MV-4-11 (cell line): ENCODE measurements at places on chromosomes 3 and 15.
A peak's percentile ranks its signal among the peaks of the same experiment; 100 is the strongest.

DNA sequence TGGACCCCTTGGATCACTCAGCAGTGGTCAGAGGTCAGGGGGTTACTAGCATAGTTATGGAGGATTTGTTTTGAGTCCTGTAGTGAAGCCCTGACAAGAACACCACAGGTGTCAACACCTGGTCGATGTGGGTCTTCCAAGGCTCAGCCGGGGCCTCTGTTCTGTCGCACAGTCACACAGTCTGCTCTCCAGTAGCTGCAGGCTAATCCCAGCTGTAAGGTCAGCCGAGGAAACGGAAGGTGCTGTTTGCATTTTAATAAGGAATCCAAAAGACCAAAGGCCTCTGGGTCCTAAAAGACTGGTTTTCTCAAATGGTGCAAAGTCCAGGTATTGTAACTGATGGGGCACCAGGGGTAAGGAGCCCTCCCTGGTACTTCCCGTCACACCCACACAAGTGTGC, 71.7 kb downstream of the RPLP1 start:
- no peak for DNase-seq

DNA sequence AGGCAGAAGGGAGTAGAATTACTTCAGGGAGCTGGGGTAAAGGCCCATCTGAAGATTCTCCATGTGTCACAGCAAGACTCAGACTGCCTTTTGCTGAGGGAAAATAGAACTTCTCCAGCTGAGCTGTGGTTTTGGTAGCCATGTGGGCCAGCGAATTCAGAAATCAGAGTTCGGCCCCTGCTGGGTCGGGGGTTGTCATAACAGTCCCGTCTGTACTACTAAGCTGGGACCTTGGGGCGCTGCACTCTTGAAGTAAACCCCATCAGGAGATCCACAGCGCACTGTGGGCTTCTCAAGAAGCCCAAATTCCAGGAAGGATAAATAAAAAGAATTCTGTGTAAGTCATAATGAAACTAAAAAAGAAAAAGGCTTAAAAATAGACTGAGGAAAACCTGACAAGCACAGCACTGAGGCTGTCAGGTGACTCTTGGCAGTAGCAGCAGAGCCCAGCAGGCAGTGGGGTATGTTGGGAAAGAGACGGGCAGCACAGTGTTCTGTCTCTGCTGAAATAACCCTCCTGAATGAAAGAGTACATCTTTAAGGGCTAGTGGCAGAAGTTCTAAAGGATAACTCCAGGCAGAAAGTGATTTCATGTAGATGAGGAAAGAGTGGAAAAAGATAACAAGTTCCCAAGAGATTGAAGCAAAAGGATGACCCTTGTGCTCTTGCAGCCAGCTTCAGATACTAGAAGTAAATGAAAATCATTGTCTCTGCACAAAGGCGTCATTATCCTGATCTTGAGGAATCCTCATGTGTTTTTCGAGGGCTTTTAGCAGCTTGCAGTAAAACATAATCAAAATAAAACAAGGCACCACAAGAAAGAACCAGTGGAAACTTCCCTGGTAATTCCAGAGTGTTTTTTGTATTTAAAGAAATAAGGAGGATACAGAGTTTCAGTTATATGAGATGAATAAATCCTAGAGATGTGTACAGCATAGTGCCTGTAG, 74.5 kb downstream of the RAB7A start:
- peak; percentile 33 for DNase-seq

DNA sequence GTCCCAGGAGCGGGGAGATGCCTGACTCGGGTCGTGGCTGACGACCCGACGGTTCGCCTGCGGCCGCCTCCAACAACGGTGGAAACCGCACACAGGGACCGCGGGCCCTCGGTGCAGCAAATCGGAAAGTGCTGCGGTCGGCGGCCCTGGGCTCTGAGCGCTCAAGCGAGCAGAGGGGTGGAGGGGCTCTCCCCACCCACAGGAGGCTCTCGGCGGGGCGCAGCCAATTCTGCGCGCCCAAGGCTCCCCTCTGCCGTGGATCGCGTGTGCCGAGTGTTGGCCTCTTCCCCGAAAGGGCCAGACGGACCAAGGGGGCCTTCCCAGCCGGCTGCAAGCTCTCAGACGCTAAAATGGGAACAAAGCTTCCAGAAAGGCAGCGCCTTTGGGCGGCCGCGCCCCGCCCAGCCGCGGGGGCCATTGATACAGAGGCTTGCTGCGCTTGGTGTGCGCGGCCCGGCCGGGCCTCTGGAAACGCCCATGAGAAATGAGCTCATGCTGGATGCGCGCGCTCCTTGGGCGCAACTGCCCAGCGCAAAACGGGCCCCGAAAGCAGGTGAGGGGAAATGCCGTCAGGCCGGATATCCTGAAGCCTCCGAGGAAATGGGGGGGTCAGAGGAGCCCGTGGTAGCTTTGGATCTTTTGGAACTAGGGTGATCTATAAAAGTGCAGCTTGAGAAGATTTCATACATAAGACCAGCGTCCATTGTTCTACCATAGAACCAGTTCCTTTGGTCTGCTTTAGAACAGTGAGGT, 1.2 kb upstream of the GSK3B start:
- peak; percentile 83 for DNase-seq

DNA sequence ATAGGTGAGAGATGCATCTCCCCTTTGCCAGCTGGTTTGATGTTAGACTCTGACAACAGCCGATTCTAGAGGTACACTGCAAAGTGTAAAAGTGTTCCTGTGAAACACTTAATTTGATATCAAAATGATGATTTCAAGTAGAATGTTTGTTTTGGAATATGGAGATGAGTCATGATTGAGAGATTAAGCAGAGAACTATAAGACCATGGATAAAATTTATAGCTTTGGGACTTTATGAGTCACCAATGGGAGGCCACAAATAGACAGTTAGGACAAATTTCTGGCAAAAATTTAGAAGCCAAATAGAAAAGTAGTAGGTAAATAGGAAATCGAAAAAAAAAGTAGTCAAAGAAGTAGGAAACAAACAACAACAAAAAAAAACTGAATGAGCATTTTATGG, 672.5 kb downstream of the NSUN3 start:
- no peak for DNase-seq

GRCh38 chr3:112086076-112086854, at the start of gene C3orf52:
TSS of gene C3orf52 (plus strand) at chr3:112086389. CDS start at chr3:112086408, 19 bp downstream.
- DNase-seq: peak; percentile 19

GRCh38 chr3:184620475-184621119, 59.0 kb downstream of the EPHB3 start:
- DNase-seq: peak; percentile 33

DNA sequence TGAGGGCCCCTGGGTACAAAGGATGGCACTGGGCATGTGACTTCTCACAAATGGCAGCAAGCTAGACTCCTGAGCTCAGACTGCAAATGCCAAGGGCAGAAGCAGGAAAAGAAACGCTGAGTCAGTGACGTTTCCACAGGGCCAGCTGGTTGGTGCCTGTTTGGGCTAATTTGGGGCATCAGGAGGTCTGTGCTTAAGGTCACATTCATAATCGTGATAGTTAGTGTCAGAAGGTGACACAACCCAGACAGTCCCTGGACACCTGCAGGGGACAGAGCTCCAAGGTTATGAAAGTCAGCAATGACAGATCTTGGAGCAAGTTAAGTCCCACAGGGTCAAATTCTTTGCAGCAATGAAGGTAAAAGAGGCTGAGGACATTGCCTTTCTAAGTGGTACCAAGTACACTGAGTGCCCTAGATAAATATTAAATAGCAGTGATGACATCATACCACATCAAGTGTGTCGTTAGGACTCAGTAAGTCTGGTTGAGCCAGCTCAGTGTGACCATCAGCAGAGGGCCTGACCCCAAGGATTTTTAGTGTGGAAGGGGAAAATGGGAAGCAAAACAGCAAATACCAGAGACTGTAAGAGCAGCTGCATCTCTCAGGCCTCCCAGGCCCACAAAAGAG, 556.9 kb upstream of the CFAP20DC start:
- DNase-seq: no peak

- DNase-seq: no peak
These were observed 28.7 kb upstream of the TMEM45A start for GRCh38 chr3:100463646-100464155.

DNA sequence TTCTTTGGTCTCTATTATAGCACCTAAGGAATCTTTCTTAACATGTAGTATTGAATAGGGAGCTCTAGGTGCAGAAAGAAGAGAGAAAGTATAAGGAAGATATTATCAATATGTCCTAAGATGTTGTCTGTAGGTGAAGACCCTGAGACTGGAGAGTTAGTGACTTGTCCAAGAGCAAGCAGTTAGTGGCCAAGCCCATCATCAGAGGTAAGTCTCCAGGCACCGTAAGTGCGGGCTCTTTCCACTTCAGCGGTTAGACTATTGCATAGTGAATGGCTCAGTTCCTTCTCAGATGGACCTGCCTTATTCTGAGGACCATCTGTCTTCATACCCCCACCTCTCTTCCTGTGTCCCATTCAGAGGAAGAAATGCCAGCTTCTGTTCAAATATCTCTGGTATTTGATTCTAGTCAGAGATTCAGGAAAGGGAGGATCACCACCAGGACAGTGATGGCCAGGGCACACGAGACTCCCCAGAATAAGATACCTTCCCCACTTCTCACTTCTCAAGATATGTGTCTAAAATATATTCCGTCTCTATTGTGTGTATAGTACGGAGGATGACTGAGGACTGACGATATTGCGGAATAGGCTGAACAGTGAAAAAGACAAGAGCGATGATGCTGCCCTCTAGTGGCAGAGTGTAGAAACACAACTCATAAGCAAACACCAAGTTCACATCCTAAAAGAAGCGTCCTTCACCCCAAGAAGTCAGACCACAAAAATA, 19.1 kb upstream of the ADGRG7 start:
- DNase-seq: peak; percentile 59

GRCh38 chr3:40580494-40581091, 55.8 kb downstream of the ZNF621 start:
- DNase-seq: peak; percentile 46

GRCh38 chr15:80183886-80184285, 31.1 kb downstream of the FAH start:
- DNase-seq: no peak

DNA sequence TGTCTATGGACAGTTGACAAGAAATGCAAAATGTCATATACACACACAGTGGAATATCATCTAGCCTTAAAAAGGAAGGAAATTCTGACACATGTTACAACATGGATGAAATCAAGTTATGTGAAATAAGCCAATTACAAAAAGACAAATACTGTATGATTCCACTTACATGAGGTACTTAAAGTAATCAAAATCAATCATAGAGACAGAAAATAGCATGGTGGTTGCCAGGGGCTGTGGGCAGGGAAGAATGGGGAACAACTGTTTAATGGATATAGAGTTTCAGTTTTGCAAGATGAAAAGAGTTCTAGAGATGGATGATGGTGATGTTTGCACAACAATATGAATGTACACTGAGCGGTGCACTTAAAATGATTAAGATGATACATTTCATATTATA, 613.8 kb upstream of the ZNF385D start:
- DNase-seq: peak; percentile 90

- DNase-seq: no peak
These were observed 99.6 kb downstream of the BOC start for GRCh38 chr3:113310960-113311359.

GRCh38 chr15:41950127-41950483, 22.3 kb downstream of the EHD4 start:
- DNase-seq: no peak

GRCh38 chr3:150146991-150147761, 176.5 kb upstream of the PFN2 start:
- peak; percentile 94 for DNase-seq

DNA sequence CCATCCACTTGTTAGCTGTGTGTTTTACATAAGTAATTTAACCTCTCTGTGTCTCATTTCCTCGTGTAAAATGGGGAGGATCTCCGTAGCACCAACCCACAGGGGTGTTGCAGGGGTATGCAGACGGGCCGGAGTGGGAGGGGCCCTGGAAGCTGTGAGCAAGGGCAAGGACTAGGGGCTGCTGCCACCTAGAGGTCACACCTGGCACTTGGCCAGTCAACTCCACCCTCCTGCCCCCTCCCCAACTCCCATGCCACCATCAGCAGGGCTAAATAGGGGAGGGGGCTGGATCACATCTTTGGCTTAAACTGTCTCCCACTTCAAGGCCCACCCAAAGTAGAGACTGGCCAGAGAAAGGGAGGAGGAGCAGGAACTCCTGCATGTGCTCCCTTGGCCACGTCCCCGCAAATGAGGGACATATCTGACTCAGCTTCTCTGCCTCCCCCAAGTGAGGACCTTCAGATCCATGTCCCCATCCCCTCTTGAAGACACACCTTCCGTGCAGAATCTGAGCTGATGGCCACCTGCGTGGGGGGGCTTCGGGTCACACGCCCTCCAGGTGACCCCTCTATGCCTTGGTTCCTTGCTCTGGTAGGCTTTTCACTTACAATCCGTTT, 2.6 kb downstream of the CCDC9B start:
- DNase-seq: peak; percentile 84

DNA sequence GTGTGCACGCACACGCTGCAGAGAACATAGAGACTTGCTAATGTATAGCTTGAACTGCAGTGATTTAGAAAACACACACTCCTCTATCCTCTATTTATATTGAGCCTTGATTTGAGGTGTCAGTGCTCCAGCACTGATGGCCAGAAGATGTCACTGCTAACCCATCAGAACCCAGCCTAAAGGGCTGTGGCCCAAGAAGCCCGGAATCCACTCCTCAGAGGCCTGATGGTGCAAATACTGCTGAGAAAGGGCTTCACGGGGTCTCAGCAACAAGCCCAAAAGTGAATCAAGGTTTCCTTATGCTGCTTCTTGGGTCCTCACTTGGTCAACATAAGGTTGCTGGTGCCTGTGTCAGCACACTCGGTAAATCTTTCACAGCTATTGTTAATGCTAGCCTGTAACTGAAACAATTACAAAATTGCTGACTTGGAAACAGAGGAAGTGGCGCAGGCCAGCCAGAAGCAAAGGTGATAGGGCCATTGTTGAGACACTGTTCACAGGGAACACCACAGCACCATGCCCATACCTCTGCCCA, 60.3 kb downstream of the HEG1 start:
- DNase-seq: peak; percentile 66

DNA sequence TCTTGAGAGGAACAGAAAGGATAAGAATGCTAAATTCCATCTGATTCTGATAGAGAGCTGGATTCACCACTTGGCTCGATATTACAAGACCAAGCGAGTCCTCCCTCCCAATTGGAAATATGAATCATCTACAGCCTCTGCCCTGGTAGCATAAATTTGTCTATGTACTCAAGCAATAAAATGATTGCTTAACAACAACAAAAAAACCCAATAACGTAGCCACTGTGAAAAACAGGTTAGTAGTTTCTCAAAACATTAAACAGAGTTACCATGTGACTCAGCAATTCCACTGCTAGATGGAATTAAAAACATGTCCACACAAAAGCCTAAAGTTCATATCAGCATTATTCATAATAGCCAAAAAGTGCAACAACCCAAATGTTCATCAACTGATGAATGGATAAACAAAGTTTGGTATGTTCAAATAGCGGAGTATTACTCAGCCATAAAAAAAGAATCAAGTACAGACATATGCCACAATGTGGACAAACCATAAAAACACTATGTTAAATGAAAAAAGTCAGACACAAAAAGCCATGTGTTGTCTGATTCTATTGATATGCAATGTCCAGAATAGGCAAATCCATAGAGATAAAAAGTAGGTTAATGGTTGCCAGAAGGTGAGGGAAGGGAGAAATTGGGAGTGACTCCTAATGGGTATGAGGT, 16.8 kb downstream of the BCL2L10 start:
- peak; percentile 78 for DNase-seq

GRCh38 chr3:69197922-69198530, 75.6 kb upstream of the LMOD3 start:
- no peak for DNase-seq
